Esophagus squamous epithelium (tissue), 5 donors: ENCODE measurements at places on chromosomes 3 and 15.

DNA sequence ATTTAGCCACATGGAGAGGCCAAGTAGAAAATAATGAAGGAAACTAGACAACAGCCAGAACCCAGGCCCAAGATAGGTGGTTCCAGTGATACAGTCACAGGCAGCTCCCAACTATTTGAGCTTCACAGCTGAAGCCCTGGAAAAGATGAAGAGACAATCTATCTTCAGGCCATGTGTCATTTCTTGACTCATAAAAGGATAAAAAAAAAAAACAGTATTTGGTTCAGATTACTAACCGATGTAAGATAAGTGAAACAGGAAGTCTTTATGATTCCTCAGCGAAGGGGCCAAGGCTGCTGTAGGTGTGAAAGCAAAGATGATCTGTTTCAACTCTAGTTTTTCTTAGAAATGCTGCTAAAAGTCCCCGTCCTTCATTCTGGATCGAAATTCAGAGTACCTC, 394.6 kb downstream of the ZNF385D start:
- DNase-seq = no peak

DNA sequence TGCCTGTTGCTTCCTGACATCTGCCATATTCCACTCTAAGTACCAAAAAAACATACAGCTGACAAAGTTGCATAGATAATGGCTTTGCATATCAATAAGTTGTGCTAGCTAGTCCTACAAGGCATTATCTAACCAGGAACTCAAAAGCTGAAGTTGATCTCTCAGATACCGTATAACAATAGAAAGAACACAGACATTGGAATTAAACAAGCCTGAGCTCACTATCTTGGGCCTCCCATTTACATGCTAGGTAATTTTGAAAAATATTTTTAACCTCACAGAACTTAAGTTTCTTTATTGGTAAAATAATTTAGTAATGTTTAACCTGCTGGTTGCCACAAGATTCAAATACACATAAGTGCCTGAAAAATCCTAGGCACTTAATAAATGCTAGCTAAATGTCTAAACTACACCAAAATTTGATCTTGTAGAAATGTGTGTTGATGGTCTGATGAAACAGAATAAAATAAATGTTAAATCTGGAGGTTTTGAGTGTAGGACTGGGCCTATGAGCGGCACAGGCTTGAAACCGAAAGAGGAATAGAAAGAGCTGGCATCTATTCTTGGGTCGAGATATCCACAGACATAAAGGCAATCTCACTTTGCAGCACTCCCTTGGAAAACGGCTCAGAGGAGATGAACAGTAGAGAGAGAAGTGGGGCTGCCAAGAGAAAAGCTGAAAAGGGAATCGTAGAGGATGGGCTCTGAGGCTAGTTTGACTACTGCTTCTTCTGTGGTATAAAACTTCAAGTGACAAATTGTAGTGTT, 29.9 kb upstream of the TTC14 start:
- no peak for DNase-seq

DNA sequence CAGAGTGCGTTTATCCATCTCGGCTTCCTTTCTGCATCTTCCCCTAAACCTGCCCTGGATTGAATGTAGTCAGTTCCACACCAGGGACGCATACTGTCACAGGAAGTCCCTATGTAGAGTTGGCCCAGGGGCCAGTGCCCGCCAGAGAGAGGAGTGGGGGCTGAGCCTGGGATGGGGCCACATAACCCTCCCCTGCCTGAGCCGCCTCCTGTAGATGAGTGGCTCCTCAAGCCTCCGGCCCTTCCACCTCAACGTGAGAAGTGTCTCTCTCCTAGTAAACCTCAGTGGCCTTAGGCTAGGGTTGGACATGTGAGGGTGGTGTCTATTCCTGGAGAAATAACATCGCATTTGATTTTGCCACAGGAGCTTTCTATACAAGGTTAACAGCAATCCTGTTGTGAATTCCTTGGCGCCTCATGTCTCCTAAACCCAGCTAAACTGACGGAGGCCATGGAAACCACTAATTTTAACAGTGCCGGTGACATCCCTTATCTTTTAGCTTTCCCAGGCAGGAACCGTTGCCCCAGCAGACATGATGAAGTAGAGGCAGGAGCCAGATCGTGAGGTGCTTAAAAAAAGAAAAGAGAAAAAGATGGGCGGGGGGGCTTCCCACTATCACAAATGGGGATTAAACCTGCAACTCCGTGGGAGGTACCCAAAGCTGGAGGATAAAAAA, 171.1 kb downstream of the CHDH start:
- DNase-seq = no peak

DNA sequence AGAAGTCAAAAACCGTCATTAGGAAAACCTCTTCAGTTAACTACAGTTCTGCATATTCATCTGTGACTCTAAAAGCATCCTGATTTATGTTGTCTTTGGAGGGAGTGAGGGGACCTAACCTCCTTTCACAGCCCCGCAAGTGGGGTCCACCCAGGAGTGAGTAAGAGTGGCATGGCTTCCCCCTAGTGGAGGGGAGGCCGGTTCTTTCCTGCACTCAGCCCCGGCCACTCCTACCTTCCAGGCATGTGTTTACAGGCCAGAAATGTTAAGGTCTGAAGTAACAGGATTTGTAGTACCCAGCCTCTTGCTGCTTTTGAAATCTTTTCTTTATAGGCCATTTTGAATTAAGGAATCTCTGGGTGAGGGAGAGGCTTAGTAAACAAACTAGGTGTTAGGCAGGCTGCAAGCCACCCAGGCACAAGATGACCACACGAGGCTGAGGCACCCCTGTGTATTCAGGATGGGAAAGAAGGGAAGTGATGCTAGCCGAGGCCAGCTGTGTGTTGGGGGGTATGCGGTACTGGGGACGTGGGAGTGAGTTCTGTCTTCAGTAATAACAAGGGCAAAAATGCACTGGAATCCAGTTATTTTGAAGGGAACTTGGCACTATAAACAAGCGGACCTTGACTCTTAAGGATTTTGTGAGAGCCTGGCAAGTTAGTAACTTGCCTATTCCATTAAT, 50.5 kb downstream of the CTDSPL start:
- no peak for DNase-seq

- DNase-seq = no peak
Observed at GRCh38 chr3:16335772-16336645, 71.0 kb downstream of the OXNAD1 start.

DNA sequence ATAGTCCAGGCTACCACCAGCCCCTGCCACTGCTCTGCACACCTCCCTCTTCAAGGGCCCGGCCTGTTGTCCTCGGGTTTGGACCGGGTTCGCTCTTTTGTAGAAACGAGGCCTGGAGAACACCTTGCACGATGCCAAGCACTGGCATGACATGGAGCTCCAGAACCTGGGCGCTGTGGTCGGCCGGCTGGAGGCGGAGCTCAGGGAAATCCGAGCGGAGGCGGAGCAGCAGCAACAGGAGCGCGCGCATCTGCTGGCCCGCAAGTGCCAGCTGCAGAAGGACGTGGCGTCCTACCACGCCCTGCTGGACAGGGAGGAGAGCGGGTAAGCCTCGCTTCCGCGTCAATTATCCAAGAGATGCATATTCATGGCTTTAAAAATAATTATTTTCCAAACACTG, 72.4 kb downstream of the BFSP2 start:
- DNase-seq = no peak

- DNase-seq = no peak
Observed at GRCh38 chr3:3101660-3102458, 8.3 kb downstream of the IL5RA start.

GRCh38 chr15:87219650-87220615, 1036.6 kb downstream of the NTRK3 start:
- no peak for DNase-seq

GRCh38 chr3:33134026-33134625, 20.3 kb downstream of the CRTAP start:
- no peak for DNase-seq

DNA sequence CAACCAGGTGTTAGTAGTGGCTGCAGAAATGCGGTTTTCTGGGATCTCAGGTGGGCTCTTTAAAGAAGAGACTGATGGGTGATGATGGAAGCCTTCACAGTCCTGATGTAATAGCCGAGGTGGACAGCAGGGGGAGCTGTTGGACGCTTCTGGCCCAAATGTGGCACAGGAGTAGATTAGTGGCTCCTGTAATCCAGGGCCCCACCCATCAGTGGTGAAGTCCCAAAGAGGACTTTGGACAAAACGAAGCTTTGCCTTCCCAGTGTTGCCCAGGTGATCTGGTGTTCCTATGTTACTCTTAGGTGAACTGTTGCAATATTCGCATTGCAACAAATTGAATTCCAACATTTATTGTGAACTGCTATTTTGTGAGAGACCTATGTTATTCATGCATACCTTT, 31.8 kb upstream of the MYZAP start:
- no peak for DNase-seq
